Activated CD4-positive, CD25-positive, alpha-beta regulatory T cell treated with anti-CD3 and anti-CD28 coated beads, Interleukin-2, amount 50 U/mL, for 24 hours (primary cell): ENCODE measurements at places on chromosomes 11 and 22.

DNA sequence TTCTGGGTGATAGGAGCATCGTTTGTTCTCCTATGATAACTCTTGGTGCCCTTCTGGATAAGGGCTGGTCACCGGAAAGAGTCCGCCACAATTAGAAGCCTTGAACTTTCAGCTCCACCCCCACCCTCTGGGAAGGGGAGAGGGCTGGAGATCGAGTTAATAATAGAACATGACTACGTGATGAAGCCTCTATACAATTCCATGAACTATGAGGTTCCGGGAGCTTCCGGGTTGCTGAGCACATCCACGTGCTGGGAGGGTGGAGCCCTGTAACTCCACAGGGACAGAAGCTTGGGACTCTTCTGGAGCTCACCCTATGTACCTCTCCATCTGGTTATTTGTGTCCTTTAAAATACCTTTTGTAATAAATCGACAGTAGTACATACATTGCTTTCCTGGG lies 40.3 kb downstream of the ARHGAP42 start:
- ATAC-seq, result no peak

DNA sequence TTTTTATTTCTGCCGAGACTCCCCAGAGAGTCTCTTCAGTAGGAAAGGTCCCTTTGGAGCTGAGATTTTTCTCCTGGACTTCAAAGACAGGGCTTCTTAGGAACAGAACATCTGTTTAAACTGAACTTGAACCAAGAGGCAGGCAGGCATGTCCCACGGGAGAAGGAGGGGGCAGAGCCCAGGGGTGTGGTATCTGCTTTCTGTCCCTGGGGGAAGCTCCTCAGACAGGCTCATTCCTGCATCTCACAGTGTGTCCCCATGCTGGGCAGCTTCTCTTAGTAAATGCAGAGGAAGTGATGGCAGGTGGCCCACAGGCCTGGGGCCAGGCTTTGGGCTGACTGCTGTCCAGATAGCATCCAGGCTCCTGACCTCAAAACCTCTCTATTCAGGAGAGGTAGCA lies 47.3 kb downstream of the TSPAN18 start:
- no peak for ATAC-seq

- no peak for ATAC-seq
Measured at GRCh38 chr11:57427727-57428082, 784 bp upstream of the SLC43A3 start.

GRCh38 chr11:68313574-68314202 lies 1.3 kb downstream of the LRP5 start:
- ATAC-seq, result no peak

- peak; percentile 89 for ATAC-seq
Measured at GRCh38 chr11:46537537-46538295, 56.1 kb downstream of the AMBRA1 start.

- no peak for ATAC-seq
Measured at GRCh38 chr22:22834783-22835182, 52.8 kb upstream of the IGLL5 start.

GRCh38 chr11:10803676-10804075 lies 5.0 kb downstream of the EIF4G2 start:
- ATAC-seq, result no peak

GRCh38 chr11:69089258-69089657 lies 40.5 kb downstream of the TPCN2 start:
- no peak for ATAC-seq

DNA sequence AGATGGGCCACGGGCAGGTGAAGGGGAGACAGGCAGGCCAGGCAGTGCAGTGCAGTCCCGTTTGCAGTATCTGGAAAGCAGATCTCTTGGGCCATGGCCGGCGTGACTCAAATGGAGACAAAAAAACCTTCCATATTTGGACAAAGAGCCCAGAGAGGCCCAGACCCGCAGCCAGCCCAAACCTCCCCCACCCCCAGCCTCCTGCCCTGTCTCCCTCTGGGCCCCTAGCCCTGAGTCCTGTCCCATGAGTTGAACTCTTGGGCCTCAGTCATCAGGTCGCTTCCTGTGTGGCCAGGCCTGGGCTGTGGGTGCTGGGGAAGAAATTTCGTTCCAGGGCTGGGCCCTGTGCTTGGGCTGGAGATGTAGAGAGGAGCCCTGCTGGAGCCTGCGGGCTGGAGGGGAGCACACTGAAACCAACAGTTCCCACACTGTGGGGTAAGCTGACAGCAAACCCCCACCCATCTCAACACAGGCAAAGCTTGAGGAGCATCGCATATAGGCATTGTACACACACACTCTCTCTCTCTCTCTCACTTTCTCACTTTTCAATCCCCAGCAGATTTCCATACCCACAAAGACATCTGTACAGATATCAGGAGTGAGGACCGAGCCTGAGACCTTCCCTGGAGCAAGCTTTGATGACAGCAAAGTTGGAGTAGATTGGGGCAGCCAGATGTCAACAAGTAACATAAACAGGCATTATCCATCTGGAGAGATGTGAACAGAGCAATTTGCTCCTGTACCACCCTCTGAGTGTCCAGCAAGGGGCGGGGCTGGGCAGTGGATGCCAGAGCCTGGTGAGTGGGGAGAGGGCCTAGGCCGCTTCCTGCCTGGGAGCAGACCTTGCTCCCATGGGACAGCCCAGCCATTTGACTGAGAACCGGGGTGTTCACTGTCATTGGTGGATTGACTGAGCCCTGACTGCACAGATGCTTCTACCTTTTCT lies 17.2 kb downstream of the ARHGEF17 start:
- peak; percentile 20 for ATAC-seq

DNA sequence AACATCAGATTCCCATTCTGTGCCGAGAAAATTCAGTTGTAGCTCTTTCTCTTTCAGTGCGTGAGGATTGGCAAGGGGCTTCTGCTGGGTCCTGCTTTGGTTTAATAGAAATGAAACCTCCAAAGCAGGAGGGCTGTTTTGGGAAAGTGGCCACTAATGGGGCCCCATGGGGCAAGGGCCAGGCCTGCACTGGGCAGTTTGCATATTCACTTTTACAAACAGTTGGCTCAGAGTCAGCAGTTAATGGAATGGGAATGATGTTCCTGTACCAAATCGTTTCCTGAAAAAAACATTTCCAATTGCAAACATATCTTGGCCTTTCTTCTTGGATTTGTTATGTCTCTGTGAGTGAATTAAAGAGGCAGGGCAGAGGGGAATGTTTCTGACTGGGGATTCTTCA lies 92.1 kb downstream of the PARVA start:
- ATAC-seq, result no peak

DNA sequence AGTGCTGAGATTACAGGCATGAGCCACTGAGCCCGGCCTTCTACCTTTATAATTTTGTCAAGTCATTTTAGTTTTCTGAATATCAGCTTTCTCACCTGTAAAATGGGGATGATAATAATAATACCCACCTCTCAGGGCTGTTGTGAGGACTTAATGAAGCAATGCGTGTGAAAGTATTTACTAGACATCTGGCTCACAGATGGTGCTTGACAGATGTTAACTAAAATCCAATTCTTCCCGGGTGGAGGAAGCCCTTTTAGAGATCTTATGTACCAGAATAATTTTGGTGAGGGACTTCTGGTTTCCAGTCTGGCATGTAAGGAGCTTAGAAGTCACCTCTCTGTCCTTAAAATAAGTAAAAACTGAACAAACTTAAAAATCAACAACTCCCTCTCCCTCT lies 43.7 kb upstream of the NUP160 start:
- ATAC-seq, result no peak

- peak; percentile 6 for ATAC-seq
Measured at GRCh38 chr22:29765905-29766631, 739 bp downstream of the ZMAT5 start.

DNA sequence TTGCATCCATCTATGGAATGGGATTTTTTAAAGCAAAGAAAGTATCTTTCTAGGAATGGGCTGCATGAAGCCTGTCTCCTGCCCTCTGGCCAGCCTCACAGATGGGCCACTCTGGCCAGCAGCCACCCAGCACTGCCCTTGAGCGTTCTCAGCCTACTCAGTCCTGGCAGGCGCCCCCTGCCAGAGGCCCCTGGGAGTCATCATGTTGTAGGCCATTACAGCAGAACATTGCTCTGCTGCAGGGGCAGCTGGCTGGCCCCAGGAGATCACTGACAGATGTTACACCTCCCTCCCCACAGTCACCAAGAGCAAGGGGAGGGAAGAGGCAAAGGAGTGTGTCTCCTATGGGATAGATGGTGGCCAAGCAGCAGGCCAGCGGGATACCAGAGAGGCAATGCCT lies 363.7 kb downstream of the NXPE2 start:
- no peak for ATAC-seq

- no peak for ATAC-seq
Measured at GRCh38 chr22:37672206-37672919, 3.1 kb upstream of the LGALS1 start.

GRCh38 chr22:50327711-50328019 lies 853 bp upstream of the DENND6B start:
- no peak for ATAC-seq

DNA sequence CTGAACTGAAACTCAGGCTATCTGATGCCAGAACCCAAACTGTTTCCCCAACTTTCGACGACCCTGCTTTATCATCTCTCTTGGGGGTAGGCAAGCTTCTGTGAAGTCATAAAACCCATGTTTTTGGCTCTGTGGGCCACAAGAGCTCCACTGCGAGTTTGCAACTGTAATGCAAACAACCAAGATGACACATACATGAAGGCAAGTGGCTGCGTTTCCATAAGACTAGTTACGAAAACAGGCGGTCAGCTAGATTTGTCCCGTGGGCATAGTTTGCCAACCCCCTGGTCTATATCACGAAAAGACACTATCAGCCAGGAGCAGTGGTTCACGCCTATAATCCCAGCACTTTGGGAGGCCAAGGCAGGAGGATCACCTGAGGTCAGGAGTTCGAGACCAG lies 37.5 kb downstream of the TPST2 start:
- ATAC-seq, result no peak

DNA sequence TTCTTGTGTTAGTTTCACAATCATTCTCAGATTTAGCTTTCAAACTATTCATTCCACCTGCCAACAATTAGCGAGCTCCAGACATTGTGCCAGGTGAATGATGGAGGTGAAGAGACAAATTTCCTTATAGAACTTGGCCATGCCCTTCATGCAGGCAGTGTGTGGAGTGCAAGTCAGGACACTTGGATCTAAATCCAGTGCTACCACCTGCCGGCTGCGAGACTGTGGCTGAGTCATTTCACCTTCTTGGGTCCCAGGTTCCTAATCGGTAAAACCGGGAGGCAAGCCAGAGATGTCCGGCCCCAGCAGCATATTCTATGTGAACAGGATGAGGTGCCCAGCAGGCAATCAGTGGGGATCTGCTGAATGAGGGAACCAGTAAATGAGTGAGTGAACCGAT lies 18.6 kb upstream of the EHF start:
- ATAC-seq, result no peak

- no peak for ATAC-seq
Measured at GRCh38 chr11:96162816-96163499, 180.0 kb downstream of the MAML2 start.

DNA sequence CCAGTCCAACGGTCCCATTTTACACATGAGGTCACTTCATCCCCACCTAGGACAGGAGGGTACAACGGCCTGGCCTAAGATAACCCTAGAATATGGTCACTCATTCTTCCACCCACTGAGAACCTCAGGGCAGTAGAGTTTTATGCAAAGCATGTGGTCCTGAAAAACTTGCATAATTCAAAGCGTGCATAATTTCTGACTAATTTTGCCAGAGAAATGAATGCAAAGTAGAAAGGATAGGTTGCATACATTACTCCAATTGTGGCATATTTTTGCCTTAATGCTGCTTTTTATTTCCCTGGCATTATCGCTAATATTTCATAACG lies 32.5 kb upstream of the SLC35C1 start:
- ATAC-seq, result no peak
